ENCODE measurements at places on chromosomes 12 and 14. TPM values are rescaled to one million over a fixed set of nuclear protein-coding genes. Genes with fewer than 3 reads are reported as not detected.

GRCh38 chr12:54041097-54041690 is 8.3 kb downstream of the HOXC5 start:
- no peak for DNase-seq

DNA sequence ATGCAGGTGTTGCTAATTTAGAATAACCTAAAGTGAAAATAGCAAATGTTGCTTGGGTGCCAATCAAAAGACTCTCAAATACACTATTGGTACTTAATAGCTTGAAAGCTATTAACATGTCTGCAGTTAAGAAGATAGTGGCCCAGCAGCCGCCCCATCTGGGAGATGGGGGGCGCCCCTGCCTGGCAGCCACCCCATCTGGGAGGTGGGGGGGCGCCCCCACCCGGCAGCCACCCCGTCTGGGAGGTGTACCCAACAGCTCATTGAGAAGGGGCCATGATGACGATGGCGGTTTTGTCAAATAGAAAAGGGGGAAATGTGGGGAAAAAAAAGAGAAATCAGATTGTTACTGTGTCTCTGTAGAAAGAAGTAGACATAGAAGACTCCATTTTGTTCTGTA is 923.1 kb upstream of the MDGA2 start:
- DNase-seq = no peak

- no peak for DNase-seq
These were observed 97.7 kb downstream of the PPM1A start for GRCh38 chr14:60346706-60347105.

DNA sequence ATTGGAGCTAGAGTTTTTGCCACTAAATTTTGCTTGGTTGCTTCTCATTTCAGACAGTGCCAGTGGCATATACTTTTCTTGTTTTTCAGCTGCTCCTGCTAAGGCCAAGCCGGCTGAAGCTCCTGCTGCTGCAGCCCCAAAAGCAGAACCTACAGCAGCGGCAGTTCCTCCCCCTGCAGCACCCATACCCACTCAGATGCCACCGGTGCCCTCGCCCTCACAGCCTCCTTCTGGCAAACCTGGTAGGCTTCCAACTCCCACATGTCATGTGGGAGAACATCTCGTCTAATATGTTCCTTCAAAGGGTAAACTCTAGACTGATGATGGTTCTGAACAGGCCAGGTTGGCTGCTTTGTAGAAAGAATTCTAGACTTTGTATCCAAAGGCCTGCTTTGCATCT is 11.0 kb downstream of the DLST start:
- no peak for DNase-seq

DNA sequence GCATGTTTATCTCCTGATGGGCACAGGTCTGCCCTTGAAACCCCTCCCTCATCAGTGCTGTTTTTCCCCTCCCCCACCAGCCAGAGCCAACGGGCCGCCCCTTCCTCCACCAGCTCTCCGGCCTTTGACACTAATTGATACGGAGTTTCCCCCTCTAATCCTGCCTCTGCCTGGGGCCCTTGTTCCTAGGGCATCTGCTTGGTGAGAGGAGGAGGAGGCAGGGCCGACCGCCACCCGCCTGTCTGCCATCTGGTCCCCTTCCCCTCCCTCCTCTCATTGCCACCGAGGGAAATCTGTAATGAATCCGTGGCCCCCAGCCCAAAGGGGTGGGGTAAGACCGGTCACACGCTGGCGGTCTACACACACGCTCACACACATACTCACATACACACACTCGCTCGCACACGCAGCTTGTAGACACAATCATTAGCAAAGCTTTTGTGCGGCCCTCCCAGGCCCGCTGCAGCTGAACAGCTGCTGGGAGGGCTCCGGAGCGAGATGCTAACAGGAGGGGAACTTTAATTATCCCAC is 27.4 kb downstream of the SRRM4 start:
- DNase-seq = no peak

DNA sequence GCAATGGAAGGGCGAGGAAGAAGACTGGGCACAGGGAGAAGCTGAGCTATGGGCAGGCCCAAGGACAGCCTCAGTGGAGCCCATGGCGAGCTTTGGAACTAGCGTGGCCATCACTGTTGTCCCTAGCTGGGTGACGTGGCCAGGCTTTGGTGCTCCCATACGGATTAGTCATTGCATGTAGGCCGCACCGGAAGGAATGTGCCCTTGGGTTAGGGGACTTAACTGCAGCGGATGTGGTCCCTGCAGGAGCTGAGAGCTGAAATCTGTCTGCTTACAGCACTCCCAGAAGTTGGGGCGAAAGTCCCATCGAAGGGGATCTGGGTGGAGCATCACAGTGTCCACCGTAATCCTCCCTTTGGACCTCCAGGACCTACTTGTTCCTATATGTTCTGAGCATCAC is 133.7 kb downstream of the PAPOLA start:
- no peak for DNase-seq

DNA sequence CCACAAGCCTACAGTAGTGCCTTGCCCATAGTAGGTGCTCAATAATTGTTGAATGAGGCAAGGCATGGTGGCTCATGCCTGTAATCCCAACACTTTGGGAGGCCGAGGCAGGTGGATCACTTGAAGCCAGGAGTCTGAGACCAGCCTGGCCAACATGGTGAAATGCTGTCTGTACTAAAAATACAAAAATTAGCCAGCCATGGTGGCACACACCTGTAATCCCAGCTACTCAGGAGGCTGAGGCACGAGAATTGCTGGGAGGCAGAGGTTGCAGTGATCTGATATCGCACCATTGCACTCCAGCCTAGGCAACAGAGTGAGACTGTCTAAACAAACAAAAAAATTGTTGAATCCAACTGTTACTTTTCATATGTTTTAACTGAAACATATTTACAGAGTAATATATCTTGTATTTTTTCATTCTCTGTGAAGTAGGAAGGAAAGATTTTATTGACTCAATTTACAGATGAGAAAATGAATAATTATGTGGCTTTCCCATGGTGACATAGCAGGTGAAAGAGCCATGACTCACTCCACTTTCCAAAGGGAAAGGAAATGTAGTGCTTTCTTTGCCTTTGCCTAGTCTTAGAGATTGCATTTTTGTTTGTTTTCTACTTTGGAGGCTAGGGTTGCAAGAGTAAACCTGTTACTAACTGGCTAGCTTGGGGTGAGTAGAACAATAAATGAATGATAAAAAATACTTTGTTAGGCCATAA is 95.4 kb upstream of the SLC38A4 start:
- DNase-seq = no peak

GRCh38 chr14:32545095-32545494 is 216.0 kb downstream of the AKAP6 start:
- DNase-seq = no peak

GRCh38 chr12:39441963-39442830 is 723 bp downstream of the KIF21A start:
- no peak for DNase-seq

- no peak for DNase-seq
These were observed 397.4 kb downstream of the ADAMTS20 start for GRCh38 chr12:43154498-43155045.

GRCh38 chr12:108561852-108562347 is 496 bp upstream of the ISCU start:
- no peak for DNase-seq

DNA sequence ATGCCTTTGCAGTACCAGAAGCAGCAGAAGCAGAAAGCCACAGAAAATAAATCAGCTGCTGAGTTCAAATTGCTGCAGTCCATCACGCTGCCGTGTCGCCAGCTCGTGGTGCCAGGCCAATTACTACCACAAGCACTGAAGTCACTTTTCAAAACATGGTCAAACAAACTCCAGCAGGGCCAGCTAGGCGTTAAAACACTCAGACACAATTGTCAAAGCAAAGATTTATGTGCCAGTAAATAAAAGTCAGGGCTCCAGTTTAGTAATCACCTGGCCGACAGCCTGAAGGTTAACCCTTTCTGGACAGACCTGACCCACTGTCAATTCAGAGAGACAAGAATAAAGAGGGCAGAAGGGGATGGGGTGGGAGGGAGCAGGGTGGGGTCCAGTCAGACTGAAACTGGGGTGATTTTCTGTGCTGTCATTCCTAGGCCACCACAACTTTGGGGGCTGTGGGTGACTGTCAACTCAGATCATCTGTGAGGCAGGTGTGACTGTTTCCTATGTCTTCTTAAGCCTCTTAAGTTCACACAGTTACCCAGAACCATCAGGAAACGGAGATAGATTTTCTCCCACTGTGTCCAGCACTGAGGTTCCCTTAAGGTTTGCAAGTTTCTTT is 109.8 kb upstream of the FUT8 start:
- no peak for DNase-seq

- no peak for DNase-seq
These were observed 21.9 kb upstream of the ZFP36L1 start for GRCh38 chr14:68814539-68815297.

- no peak for DNase-seq
These were observed 7.8 kb downstream of the SH2B3 start for GRCh38 chr12:111413442-111414086.

DNA sequence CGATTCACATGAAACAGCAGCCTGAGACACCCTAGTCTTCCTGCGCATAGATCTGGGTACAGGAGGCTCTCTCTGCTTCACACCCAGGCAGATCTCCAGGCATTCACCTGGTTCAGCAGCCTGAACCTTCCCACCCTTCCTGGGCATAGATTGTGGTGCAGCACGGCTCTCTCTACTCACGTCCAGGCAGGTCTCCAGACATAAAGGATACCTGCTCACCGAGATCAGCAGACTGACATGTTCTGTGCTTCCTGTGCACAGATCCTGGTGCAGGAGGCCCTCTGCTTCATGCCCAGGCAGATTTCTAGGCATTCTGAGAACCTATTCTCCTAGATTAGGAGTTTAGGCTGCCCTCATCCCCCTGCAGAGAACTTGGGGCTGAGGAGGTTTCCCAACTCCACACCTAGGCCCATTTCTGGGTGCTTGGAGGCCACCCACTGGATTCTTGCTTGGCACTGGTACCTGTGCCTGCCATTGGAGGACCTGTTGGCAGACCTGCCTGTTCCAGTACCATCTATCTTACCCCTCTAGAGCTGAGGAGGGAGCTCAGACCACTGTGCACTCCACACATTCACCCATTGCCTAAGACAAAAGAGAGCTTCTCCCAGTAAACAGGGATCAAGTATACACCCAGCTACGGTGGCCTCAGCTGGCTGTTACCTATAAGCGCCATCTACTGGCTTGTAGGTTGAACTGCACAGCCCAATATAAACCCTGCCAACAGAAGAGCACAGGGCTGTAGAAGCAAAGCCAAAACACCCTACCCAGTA is 28.0 kb upstream of the GARIN6 start:
- no peak for DNase-seq

GRCh38 chr12:66302827-66303169 is 505 bp downstream of the HELB start:
- DNase-seq = no peak

GRCh38 chr12:101439236-101439635 is 31.7 kb upstream of the ARL1 start:
- DNase-seq = no peak

DNA sequence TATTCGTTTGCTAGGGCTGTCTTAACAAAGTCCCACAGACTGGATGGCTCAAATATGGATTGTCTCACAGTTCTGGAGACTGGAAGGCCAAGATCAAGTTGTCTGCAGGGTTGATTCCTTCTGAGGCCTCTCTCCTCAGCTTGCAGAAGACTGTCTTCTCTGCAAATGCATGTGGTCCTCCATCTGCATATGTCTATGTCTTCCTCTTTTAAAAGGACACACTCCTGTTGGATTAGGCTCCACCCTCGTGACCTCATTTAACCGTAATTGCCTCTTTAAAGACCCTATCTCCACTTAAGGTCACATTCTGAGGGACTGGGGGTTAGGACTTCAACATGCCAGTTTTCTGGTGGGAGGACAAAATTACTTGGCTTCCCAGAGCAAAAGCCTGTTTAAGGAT is 123.3 kb downstream of the SLC38A6 start:
- no peak for DNase-seq

DNA sequence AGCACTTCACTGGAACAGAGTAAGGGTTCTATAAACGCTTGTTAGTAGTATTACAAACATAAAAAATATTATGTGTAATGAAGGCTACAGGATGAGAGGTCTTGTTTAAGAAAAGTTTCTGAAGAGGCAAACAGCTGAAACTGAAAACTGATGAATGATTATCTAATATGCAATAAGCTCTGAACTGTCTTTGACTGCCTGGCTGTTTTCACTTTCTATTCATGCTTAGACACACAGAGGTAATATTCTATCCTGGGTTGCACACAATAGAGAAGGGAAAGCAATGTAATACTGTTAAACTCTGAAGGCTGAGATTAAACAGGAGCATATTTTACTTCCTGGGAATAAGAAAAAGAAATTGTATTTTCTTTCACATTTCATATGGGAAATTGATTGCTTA is 251.3 kb downstream of the ALX1 start:
- no peak for DNase-seq

- DNase-seq = no peak
These were observed 67.6 kb upstream of the TTC7B start for GRCh38 chr14:90883782-90884181.

DNA sequence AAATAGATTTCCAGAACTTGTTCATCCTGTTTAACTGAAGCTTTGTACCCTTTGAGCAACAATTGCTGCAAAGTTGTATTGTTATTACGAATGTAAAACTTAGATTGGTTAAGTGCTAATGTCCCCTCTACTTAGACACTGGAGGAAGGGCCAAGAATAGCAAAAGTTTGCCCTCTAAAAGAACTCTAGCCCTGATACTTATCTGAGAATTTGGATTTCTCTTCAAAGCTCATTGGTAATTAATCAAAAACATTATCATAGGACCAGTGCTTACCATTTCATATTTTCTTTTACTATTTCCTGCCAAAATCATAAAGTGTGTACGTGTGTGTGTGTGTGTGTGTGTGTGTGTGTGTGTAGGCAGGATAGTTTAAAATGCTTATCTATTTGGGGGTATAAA is 58.2 kb downstream of the LMNTD1 start:
- no peak for DNase-seq

DNA sequence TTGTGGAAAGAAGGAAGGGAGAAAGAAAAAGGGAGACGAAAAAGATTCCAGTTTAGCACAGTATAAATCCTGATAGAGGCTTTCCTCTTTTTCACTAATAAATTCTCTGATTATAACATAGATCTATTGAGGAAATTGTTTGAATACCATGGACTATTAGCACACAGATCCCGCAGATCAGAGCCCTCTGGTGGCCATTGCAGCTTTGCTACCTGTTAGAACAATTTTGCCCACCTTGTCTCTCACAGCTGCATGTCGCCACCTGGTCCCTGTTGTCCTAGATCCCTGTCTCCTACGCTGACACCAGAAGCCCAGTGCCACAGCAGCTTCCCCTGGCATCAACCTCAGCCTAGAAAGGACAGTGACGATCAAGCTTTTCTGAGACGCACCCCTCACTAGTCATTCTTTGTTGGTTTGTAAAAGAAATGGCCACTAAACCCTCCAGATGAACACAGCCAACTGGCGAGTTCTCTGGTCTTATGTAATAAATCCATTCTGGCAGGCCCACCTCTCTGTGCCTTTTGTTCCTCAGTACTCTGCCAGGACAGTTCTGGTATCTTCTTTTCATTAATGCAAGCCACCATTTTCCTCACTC is 9.9 kb downstream of the GPHB5 start:
- DNase-seq = no peak

The CPNE6 gene
- total RNA-seq = not detected

The GPR135 gene
- total RNA-seq = 9.7 TPM

The PIK3C2G gene
- 3.1 TPM for total RNA-seq

The SERPINA1 gene
- 783 TPM for total RNA-seq

The NRL gene
- total RNA-seq = 4.2 TPM

The KRT7 gene
- 695 TPM for total RNA-seq

The GLS2 gene
- 2.5 TPM for total RNA-seq

The KCNC2 gene
- total RNA-seq = not detected

The BBOF1 gene
- total RNA-seq = 15.2 TPM

The SLC5A8 gene
- total RNA-seq = 7.2 TPM

The SIX6 gene
- total RNA-seq = not detected

The DPPA3 gene
- total RNA-seq = not detected

The RNF212B gene
- not detected for total RNA-seq
